ENCODE measurements at places on chromosomes 13 and 19.

DNA sequence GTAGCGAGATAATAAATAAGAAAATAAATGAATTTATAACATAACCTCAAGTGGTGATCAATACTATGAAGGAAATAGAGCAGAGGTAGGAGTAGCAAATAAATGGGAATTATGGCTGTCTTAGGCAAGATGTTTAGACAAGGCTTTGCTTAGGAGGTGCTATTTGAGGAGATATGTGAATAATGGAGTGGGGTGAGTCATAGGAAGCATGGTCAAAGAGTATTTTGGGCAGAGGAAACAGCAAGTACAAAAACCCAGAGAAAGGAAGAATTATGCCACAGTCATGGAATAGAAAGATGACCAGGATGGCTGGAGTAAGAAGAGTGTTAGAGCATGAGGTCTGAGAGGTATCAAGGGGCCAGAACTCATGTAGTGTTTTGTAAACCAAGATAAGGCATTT lies 33.6 kb upstream of the LPAR6 start:
- DNase-seq: no peak

GRCh38 chr13:79530270-79530669 lies 49.3 kb downstream of the NDFIP2 start:
- no peak for DNase-seq

GRCh38 chr13:73090116-73090822 lies 31.5 kb downstream of the KLF5 start:
- DNase-seq: peak; percentile 91

GRCh38 chr13:66313413-66313812 lies 916.7 kb downstream of the PCDH9 start:
- DNase-seq: no peak

- DNase-seq: no peak
These were observed 1.1 kb upstream of the LYL1 start for GRCh38 chr19:13103581-13104359.

DNA sequence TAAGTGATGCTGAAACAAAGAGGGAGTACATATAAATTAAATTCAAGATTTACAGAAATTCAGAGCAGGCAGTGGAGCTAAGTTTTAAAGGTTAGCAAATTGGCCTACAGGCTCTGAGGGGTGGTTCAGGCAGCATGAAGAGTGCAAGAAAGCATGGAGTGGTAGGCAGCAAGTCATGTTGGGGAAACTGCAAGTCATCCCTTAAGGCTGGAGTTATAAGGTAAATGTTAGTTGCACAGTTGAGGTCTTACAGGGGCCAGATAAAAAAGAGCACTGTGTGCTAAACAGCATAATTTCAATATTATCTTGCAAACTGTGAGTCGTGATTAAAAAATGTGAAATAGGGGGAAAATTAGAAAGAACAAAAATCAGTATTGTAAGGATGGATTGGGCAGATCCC lies 106.2 kb downstream of the VWA8 start:
- DNase-seq: no peak

- no peak for DNase-seq
These were observed 5.1 kb downstream of the RAP2A start for GRCh38 chr13:97438856-97439595.

GRCh38 chr13:74825938-74826246 lies 656.1 kb downstream of the TBC1D4 start:
- DNase-seq: no peak

DNA sequence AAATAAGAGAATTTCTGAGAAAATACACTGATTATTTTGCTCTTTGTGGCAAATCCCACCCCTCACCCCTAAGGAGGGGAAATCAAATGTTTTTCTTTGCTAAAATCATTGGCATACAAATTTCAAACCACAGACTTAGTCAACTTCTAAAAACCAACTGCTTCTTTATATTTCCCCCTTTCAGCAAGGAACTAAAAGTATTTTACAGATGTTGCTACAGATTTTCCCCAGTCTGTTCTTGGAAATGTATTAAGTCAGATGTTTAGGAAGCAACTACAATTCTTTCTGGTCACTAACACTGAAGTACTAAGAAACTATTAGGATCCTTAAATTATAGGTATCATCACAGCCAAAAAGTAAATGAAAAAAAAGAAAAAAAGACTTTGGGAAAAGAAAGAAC lies 6.9 kb downstream of the MTMR6 start:
- no peak for DNase-seq

DNA sequence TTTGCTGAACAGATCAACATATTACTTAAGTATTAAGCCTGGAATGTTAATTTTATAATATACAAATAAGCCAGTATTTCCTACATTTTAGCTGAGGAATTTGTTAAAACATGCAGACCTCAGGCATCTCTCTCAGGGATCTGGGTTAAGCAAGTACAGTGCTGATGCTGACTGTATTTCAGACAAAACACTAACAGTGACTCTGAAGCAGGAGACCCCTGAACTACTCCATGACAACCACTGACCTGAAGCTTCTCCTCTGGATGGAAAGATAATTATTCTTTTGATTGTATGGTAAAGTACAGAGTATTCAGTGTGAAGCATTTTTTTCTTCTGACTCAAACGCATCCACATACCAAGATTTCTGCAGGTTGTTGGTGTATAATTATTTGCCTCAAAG lies 680.8 kb downstream of the LIG4 start:
- DNase-seq: no peak

DNA sequence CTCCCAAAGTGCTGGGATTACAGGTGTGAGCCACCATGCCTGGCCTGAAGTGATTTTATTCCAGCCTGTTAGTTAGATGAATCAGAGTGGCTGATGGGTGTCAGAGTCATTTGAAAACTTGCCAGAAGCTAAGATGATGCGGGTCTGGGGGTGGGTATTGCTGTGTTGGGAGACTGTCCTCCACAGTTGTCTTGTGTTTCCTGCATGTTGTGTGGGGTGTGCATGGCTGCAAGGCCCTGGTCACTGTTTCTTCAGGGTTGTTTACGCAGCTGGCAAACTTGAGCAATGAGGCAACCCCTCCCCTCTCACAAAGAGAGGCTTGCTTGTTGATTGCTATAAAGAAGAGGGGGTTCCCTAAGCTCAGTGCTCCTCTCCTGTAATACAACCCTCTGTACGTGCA lies 71.8 kb downstream of the TRPM4 start:
- no peak for DNase-seq

- DNase-seq: no peak
These were observed 176.5 kb downstream of the CACNA1A start for GRCh38 chr19:13329766-13330165.

DNA sequence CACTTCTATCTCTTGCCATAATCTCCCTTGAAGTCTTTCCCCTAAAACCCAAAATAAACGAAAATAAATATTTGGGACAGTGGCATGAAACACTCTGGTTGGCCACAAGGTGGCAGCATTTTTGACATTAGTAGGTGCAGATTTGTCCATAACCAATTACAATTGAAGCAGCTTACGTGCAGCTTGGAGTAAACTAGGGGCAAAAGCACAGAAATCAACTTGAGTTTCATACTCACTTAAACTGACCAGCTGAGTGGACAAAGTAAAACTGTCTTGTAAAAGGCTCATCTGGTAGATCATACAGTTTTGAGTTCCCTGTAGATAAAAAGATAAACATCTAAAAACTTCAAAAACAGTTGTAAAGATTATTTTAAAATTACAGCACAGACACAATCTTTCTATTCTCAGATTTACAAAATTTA lies 18.8 kb downstream of the PDCD5 start:
- no peak for DNase-seq

Data from DMS79 (cell line).